ENCODE measurements at places on chromosomes 7 and 10. TPM values are rescaled to one million over a fixed set of nuclear protein-coding genes. Genes with fewer than 3 reads are reported as not detected.

The GNG11 gene
- not detected for total RNA-seq

The MYOZ1 gene
- total RNA-seq: not detected

The IL2RA gene
- total RNA-seq: 874 TPM

DNA sequence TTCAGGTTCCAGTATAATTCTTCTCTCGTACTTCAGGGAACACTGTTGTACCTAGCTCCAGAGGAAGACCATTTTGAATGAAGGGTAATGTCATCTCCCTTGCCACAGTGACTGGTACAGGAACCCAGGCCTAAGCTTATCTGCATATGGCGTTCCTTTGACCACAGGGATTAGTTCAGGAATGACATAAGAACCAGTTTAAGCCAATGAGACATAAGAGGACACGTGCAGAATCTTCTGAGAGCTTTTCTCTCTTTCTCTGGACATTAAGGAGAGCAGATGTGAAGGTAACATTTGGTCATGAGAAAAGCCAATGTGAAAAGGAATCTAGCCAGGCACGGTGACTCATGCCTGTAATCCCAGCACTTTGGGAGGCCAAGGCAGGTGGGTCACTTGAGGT lies 21.8 kb upstream of the HIBADH start:
- no peak for DNase-seq

DNA sequence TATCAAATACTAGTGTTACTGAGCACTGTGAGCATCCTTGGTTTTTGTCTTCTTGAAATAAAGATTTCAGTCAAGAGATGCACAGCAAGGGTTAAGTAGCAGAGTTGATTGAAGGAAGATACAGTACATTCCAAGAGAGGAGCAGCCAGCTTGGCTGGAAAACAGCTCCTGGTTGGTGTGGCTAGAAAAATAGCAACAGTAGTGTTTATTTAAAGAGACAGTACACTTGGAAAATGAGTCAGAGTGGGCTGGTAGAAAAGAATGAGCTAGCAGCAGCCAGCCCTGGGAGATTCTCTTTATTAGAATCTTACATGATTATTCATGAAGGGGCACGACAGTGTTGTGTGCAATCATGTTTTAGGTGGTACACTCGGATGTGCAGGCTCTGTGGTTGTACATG lies 1016.4 kb upstream of the SORCS1 start:
- no peak for DNase-seq

DNA sequence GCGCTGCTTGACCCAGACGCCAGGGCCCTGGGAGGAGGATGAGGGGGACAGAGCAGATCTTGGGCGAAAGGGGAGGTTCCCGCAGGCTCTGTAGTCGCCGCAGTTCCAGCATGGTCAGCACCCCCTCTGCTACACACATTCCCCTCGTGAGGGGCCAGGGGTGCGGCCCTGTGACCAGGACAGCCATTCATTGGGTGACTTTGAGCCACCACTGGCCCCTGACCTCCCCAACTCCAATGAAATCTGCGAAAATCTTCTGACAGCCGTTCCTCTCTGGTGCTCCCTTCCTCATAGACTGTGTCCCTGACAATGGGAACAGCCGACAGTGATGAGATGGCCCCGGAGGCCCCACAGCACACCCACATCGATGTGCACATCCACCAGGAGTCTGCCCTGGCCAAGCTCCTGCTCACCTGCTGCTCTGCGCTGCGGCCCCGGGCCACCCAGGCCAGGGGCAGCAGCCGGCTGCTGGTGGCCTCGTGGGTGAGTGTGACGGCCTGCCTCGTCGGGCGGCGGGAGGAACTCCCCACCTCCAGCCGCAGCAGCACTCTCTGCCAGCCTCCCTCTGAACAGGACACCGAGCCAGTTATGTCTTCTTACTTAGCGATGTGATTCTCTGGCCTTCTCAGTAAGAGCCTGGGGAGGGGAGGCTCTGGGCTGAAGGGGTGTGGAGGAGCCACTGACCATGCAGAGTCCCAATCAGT lies 825 bp downstream of the TMEM176A start:
- DNase-seq: no peak

DNA sequence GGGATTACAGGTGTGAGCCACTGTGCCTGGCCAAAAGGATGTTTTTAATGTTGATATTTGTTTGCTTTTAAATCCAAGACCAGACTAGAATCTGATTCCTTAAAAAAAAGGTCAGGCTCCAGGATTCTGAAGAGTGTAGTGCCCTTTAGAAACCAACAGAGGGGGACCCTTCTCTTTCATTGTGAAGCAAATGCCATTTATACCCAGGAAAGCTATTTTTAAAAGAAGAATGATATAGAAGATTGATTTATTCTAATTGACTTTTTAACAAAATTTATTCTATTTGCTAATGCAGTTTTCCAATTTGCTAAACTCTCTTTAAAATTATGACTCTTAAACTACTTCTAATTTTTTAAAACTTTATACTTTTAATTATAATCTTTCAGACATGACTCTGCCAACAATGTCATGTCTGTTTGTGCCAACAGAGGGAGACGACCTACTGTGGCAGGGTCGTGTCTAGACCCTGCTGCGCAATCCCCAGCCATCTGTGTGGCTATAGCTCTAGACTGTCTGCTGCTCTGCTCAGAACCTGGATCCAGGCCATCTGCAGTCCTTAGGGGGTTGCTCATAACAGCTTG lies 201.0 kb upstream of the IMMP2L start:
- peak; percentile 13 for DNase-seq

GRCh38 chr10:70418229-70418628 lies 14.3 kb downstream of the EIF4EBP2 start:
- DNase-seq: no peak

DNA sequence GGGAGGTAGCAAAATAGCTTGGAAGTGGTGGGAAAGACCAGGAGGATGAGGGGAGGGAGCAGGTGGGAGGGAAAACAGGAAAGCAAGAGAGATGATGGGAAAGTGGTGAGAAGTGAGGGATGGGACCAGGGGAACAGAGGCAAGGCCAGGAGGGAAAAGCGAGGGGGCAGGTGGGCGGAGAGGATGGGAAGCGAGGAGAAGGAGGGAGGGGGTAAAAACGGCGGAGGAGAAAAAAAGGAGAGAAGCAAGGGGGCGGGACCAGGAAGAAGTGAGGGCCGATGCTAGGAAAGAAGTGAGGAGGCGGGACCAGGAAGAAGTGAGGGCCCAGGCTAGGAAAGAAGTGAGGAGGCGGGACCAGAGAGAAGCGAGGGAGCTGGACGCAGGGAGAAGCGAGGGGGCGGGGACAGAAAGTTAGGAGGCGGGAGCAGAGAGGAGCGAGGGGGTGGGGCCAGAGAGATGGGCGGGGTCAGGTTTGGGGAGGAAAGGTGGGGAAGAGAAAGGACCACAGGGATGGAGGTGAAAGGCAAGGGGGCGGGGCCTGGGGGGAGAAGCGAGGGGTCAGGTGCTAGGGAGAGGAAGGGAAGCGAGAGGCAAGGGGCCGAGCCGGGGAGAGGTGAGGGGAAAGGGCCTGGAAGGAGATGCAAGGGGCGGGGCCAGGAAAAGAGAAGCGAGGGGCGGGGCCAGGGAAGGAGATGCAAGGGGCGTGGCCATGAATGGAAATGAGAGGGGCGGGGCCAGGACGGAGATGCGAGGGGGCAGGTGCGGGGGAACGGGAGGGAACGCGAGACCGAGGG lies 984 bp downstream of the SMURF1 start:
- peak; percentile 96 for DNase-seq

DNA sequence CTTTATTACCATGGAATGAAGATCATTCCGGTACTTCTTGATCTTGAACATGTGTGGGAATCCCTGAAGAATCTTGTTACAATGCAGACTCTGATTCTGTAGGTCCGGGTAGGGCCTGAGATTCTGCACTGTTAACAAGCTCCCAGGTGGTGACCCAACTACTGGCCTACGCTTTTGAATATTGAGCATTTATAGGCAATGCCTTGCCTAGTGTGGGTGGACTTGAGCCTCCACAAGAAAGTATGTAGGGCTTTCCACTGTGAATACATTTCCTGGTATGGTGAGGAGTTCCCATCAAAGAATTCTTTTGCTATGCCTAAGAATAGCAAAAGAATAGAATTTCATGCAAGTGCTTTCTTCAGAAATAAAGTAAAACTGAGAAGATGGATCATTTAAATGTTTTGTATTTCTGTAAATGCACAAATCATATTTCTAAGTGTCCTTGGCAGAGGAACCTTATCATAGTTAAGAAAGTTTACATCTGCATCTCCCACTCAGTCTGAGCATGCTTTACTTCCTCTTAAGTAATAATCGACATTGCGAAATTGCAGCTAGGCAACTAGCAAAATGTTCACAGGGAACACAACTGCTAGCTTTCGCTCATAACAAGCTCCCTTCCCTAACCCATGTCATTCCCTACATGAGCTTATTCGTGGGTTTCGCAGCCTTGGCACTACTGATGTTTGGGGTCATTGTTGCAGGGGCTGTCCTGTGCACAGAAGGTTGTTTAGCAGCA lies 71.4 kb downstream of the AHR start:
- no peak for DNase-seq
